ENCODE measurements at places on chromosomes 3 and 15.

- DNase-seq, result no peak
Measured at GRCh38 chr15:70147178-70147760, 49.6 kb upstream of the TLE3 start.

- no peak for DNase-seq
Measured at GRCh38 chr3:172227340-172228035, 188.1 kb downstream of the FNDC3B start.

- DNase-seq, result no peak
Measured at GRCh38 chr15:33778852-33779251, 189.4 kb upstream of the CHRM5 start.

DNA sequence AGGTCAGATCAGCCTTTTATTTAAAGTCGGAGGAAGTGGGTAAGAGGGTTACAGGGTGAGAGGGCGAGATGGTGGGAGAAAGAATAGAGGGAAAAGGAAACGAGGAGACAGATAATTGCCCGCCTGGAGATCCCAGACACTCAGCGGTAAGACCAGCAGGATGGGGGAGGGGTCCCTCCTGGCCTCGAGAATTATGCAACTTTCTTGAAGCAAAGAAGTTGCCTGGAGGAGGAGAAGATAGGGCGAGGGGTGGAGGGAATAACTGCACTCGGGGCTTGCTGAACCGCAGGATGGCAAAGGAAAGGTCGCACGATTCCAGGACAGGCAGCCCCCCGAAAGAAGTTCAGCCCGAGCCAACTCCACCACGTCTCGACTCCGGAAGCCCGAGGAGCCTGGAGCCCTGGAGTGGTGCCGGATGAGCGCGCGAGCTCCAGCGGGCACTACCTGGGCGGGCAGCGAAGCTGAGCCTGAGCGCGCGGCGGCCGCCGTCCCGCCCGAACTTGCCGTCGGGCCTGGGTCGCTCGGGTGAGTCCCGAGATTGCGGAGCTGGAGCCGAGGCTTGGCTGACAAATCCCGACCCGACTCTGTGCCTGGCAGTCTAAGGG, 402 bp downstream of the WWTR1 start:
- DNase-seq, result peak; percentile 74

- no peak for DNase-seq
Measured at GRCh38 chr15:83166218-83166617, 41.4 kb downstream of the HDGFL3 start.

GRCh38 chr3:136070334-136070733, 104.8 kb downstream of the PPP2R3A start:
- DNase-seq, result peak; percentile 88

- peak; percentile 46 for DNase-seq
Measured at GRCh38 chr3:187713504-187713903, 11.1 kb upstream of the RTP2 start.

DNA sequence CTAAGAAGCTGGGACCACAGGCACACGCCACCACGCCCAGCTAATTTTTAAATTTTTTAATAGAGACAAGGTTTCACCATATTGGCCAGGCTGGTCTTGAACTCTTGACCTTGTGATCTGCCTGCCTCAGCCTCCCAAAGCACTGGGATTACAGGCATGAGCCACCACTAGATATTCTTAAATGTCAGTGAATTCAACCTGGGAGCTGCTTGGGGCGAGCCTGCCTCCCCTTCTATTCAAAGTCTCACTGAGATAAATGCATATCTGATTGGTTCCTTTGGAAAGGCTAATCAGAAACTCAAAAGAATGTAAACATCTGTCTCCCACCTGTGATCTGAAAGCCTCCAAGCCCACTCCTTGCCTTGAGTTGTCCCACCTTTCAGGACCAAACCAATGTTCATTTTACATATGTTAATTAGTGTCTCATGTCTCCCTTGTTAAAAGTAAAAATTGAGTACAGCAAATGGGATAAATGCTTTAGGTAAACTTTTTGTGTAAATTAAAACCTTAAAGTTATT, 15.0 kb downstream of the CYP11A1 start:
- no peak for DNase-seq

- DNase-seq, result peak; percentile 37
Measured at GRCh38 chr15:71424765-71425164, 309.5 kb downstream of the THSD4 start.

GRCh38 chr3:192607798-192608197, 119.5 kb downstream of the FGF12 start:
- DNase-seq, result no peak

- no peak for DNase-seq
Measured at GRCh38 chr3:10563396-10563795, 58.0 kb upstream of the ATP2B2 start.

DNA sequence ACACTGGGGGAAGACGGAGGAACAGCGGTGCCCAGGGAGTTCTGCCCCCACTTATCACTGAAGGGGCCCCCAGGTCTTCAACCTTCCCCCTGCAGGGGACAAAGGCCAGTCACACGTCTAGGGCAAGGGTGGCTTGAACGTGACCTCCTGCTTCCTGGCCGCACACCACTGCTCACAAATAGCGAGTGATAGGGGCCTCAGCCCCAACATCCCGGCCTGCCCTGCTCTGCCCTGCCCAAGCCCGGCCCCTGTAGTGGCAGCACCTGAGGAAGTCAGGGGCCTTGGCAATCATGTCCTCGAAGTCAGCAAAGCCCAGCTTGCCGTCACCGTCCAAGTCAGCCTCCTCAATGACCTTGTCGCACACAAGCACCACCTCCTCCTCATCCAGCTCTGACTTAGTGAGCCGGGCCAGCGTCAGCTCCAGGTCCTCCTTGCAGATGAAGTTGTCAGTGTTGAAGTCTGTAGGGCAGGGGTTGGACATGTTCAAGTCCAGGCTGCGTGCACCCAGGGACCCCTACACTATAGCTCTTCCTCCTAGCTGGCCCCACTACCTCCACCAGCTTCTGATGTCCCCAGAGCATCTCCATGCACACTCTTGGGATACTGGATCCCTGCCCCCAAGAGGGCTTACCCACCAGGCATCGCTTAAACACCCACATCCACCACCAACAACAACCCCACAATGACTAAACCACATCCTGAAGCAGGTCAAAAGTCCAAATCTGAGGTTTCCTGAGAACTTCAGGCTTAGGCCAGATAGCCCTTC, 13.3 kb downstream of the SH2D7 start:
- no peak for DNase-seq

DNA sequence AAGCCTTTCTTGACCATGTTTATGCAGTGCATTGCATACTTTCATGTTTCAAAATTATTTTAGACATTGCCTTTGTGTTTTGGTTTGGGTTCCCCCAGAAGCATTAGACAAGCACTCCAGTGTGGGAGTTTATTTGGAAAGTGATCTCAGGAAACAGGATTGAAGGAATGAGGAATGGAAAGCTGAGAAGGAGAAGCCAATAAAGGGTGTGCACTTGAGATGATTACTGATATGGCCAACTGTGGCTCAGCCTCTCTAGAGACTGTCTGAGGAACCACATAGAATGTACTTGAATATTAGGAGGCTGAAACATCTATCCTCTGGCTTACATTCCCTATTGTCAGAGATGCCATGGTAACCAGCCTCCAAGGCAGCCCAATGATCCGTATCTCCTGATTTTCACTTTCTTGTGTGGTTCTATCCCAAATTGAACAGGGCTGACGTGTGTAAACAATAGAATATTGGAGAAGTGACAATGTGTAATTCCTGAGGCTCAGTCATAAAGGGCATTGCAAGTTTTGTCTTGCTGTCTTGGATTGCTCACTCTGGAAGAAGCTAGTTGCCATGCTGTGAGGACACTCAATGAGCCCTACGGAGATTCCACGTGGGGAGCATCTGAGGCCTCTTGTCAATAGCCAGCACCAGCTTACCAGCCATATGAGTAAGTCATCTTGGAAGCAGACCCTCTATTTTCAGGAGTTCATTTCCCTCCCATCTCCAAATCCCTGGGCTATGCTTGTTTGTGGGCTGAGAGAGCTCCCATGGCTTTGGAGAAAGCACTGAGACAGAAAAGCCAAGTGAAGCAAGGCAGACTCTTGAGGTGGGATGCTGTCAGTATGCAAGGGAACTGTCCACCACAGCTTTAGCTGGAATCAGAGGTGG, 84.7 kb downstream of the SCN11A start:
- DNase-seq, result no peak

DNA sequence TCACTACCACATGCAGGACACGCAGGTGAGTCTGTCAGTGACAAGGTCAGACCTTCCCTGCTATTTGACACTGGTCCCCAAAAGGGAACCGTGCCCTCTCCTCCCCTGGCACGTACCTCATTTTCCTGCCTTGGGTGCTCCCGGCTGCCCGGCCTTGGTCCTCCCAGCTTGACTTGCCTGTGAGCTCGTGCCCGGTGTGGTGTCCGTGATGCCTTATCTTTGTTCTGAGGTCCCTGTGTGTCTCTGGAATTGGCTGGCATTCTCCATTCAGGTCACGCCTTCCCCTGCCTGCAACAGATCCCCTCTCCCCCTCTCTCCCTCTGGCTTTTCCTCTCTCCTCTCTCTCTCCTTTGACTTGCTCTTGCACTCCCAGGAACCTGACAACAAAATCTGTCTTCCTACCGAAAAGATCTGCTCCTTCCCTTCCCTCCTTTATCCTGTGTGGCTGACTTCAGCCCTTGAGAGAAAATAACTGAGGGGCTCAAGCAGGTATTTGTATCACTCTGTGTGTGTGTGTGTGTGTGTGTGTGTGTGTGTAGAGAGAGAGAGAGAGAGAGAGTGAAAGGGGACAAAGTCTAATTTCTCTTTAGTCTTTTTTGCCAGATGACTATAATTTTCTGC, at the start of gene MASP1:
MASP1 (minus strand) TSS at position 226 of the 621 bp plus-strand sequence; CDS start at position 121, 105 bp downstream.
- DNase-seq, result peak; percentile 44

- no peak for DNase-seq
Measured at GRCh38 chr3:152728231-152728980, 106.5 kb upstream of the P2RY1 start.

DNA sequence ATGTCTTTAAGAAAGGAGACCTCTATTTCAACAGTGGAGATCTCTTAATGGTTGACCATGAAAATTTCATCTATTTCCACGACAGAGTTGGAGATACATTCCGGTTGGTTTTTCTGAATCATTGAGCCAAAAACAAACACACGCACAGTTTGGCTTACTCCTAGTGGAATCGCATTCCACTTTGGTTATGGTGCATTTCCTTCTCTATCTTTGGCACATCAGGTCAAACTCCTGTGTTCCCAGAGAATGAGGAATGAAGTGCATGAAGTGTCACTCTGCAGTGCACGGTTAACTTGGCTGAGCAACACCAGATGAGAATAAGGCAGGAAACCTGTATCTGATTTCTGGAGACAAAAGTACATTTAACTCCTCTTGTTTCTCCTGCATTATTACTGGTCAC, 38.5 kb downstream of the HDC start:
- DNase-seq, result peak; percentile 48
